ENCODE measurements at places on chromosomes 11 and 22.

GRCh38 chr22:28024422-28024888, 105.4 kb upstream of the PITPNB start:
- no peak for DNase-seq

DNA sequence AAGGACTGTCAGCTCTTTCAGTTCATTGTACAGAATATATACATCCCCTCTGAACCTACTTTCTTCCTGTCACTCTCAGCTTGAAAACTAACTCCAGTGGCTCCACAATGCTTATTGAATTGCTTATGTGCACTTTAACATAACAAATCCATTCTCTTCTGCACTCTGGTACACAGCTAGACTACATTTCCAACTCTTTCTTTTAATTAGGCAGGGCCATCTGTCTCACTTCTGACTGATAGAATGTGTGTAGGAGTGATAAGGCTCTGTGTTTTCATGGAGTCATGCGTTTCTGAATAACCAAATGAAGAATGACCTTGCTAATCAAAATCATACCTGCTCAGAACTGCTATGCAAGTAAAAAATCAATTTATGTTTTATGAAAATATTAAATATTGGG, 278.5 kb upstream of the CCDC179 start:
- DNase-seq = no peak

GRCh38 chr11:27396259-27396839, 33.3 kb upstream of the CCDC34 start:
- DNase-seq = no peak

GRCh38 chr11:44329472-44330230, 19.7 kb upstream of the ALX4 start:
- DNase-seq = no peak
